Large intestine (tissue), 12 donors: ENCODE measurements at places on chromosomes 2 and 18.

- no peaks in the 10 kb centered on the region for H3K36me3 ChIP-seq
- H3K4me3 ChIP-seq, result no peak overlapping the region
- DNase-seq, result no peak
- H3K27me3 ChIP-seq, result no peaks in the 10 kb centered on the region
- H3K4me1 ChIP-seq, result peaks cover 42% of the 10 kb centered on the region
- H3K27ac ChIP-seq, result no peak overlapping the region
These were observed 39.9 kb upstream of the SMAD7 start for GRCh38 chr18:48990481-48991318.

- no peak for DNase-seq
- no peak overlapping the region for H3K4me3 ChIP-seq
- no peaks in the 10 kb centered on the region for H3K4me1 ChIP-seq
- no peak overlapping the region for H3K27ac ChIP-seq
- H3K27me3 ChIP-seq, result no peaks in the 10 kb centered on the region
- no peaks in the 10 kb centered on the region for H3K36me3 ChIP-seq
These were observed 26.6 kb downstream of the TWIST2 start for GRCh38 chr2:238874330-238875050.

- DNase-seq, result no peak
- no peak overlapping the region for H3K4me3 ChIP-seq
- no peaks in the 10 kb centered on the region for H3K36me3 ChIP-seq
- peaks cover 16% of the 10 kb centered on the region for H3K4me1 ChIP-seq
- H3K27me3 ChIP-seq, result no peaks in the 10 kb centered on the region
These were observed 549.0 kb upstream of the ID2 start for GRCh38 chr2:8132879-8133278.

DNA sequence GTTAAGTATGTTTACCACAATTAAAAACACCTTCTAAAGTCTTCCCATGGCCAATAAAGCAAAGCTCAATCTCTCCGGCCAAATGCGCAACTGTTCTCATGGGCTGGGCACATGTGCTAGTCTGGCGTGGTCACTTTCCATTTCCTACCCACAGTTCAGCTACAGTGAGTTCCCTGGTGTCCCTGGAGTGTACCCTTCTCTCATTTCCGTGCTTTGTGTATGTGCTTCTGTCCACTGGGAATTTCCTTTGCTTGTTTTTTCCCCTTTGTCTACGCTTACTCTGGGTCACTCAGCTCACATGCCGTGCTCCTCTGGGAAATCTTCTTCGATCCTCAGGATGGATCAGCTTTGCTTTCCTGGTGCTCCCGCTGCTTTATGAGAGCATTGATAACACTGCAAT is 69.6 kb upstream of the GYPC start:
- no peak overlapping the region for H3K27ac ChIP-seq
- no peak for DNase-seq
- H3K4me3 ChIP-seq, result no peak overlapping the region
- H3K27me3 ChIP-seq, result no peaks in the 10 kb centered on the region

GRCh38 chr2:70627211-70627898 is 73.7 kb upstream of the TGFA start:
- no peaks in the 10 kb centered on the region for H3K36me3 ChIP-seq
- no peak overlapping the region for H3K4me3 ChIP-seq
- no peak overlapping the region for H3K27ac ChIP-seq
- DNase-seq, result peak; percentile 17

DNA sequence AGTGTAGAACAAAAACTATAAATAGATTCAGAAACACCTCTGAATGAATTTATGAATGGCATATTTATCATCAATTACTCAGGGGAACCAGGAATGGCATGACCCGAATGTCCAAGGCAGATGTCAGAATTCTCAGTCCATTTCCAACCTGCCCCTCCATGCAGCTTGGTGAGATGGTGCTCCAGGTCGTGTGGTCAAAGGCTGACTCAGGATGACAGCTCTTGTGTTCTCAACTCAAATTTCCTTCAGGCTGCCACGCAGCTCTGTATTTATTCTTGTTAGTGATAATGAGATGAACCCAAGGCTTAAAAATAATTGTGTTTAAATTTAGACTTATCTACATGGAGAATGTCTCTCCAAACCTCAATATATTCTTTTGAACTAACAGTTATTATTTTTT is 146.9 kb downstream of the METTL4 start:
- H3K4me3 ChIP-seq, result no peak overlapping the region
- DNase-seq, result no peak
- no peak overlapping the region for H3K27ac ChIP-seq
- no peaks in the 10 kb centered on the region for H3K4me1 ChIP-seq

DNA sequence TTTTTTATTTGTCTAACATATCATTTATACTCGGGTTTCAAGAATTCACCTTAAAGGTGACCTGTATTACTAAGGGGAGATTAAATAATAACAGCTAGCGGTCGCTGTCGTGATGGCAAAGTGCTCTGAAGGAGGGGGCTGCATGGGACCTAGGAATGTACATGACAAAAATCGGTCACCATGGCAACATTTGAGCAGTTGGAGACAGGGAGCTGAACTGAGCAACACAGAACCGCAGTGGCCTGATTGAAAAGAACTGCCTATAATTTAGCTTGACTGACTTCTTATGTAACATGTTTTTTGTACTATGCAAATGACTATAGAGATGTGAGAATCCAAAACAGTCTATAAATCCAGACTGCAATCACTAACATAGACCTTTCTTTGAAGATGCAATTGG is 34.3 kb upstream of the EPHA4 start:
- no peaks in the 10 kb centered on the region for H3K36me3 ChIP-seq
- no peaks in the 10 kb centered on the region for H3K27me3 ChIP-seq
- no peak overlapping the region for H3K4me3 ChIP-seq
- no peaks in the 10 kb centered on the region for H3K4me1 ChIP-seq
- no peak for DNase-seq
- no peak overlapping the region for H3K27ac ChIP-seq

DNA sequence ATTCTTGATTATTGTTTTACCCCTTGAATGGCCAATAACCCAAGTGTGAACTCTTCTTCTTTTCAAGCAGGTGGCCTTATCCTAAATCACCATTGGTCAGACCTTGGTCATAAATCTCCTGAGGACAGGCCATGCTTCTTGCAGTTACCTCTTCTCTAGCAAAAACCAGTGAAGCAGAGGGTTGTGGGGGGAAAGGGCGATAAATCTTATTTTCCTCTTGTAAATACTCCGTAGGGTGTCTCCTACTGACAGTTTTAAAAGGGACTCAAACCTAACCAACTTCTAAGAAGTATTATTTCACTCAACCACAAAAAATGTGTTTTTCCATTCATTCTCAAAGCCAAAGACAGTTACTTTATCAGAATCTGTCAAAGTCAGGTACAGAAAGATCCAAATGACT is 168.1 kb upstream of the RMP24 start:
- no peaks in the 10 kb centered on the region for H3K27me3 ChIP-seq
- H3K4me3 ChIP-seq, result no peak overlapping the region
- DNase-seq, result no peak
- no peaks in the 10 kb centered on the region for H3K4me1 ChIP-seq
- H3K27ac ChIP-seq, result no peak overlapping the region

GRCh38 chr18:70981400-70982140 is 692.7 kb downstream of the SOCS6 start:
- no peak overlapping the region for H3K4me3 ChIP-seq
- no peak overlapping the region for H3K27ac ChIP-seq
- H3K4me1 ChIP-seq, result no peaks in the 10 kb centered on the region
- DNase-seq, result no peak
- no peaks in the 10 kb centered on the region for H3K36me3 ChIP-seq

- no peaks in the 10 kb centered on the region for H3K36me3 ChIP-seq
- H3K27ac ChIP-seq, result no peak overlapping the region
- no peaks in the 10 kb centered on the region for H3K27me3 ChIP-seq
- no peak for DNase-seq
- H3K4me1 ChIP-seq, result peaks cover 6% of the 10 kb centered on the region
These were observed 209.7 kb upstream of the COPS8 start for GRCh38 chr2:236875906-236876505.

- no peaks in the 10 kb centered on the region for H3K4me1 ChIP-seq
- H3K27ac ChIP-seq, result no peak overlapping the region
- DNase-seq, result no peak
- no peak overlapping the region for H3K4me3 ChIP-seq
- no peaks in the 10 kb centered on the region for H3K27me3 ChIP-seq
These were observed 8.8 kb downstream of the COPS9 start for GRCh38 chr2:240127191-240127750.

DNA sequence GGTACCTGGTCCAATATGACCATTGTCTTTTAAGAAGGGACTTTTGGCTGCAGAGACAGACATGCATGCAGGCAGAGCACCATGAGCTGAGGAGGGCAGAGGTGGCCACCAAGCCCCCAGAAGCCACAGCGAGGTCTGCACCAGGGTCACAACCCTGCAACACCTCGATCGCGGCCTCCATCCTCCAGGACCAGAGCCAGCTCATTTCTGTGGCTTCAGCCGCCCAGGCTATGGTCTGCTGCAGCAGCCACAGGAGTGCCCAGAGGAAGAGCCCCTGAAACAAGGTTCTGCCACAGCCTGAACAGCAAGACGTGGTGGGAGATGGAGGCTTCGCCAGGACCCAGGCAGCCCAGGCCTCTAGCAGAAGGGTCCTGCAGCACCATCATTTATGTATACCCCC is 53.9 kb downstream of the ANKMY1 start:
- H3K27me3 ChIP-seq, result no peaks in the 10 kb centered on the region
- peaks cover 5% of the 10 kb centered on the region for H3K36me3 ChIP-seq
- no peak for DNase-seq

- peaks cover 4% of the 10 kb centered on the region for H3K36me3 ChIP-seq
- H3K4me3 ChIP-seq, result no peak overlapping the region
- H3K27ac ChIP-seq, result peak overlapping the region; percentile 86
- peak; percentile 63 for DNase-seq
- H3K4me1 ChIP-seq, result peaks cover 39% of the 10 kb centered on the region
These were observed 13.7 kb downstream of the HS6ST1 start for GRCh38 chr2:128304715-128305554.

GRCh38 chr2:56714400-56714799 is 530.6 kb downstream of the CCDC85A start:
- H3K27me3 ChIP-seq, result no peaks in the 10 kb centered on the region
- no peak overlapping the region for H3K27ac ChIP-seq
- H3K4me1 ChIP-seq, result no peaks in the 10 kb centered on the region
- no peak overlapping the region for H3K4me3 ChIP-seq
- no peak for DNase-seq
- H3K36me3 ChIP-seq, result no peaks in the 10 kb centered on the region

DNA sequence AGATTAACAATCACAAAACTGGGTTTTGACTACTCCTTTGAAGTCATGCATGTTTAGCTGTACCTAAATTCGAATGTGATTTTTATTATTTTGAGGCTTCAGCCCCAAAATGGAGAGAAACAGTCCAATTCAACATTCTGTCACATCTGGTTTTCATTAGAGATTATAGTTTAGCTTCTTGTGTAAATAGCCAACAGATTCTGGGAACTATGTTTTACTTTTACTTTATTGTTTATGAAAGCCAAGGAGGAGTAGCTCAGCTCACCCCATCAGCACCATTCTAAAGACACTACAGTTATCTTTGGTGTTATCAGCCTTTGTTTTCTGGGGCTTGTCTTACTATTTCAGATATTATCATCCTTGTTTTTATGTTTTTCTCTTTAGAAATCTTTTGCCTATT is 465.0 kb upstream of the CWC22 start:
- no peak overlapping the region for H3K27ac ChIP-seq
- H3K4me3 ChIP-seq, result no peak overlapping the region
- no peaks in the 10 kb centered on the region for H3K27me3 ChIP-seq
- peak; percentile 2 for DNase-seq
- no peaks in the 10 kb centered on the region for H3K36me3 ChIP-seq
- H3K4me1 ChIP-seq, result no peaks in the 10 kb centered on the region

DNA sequence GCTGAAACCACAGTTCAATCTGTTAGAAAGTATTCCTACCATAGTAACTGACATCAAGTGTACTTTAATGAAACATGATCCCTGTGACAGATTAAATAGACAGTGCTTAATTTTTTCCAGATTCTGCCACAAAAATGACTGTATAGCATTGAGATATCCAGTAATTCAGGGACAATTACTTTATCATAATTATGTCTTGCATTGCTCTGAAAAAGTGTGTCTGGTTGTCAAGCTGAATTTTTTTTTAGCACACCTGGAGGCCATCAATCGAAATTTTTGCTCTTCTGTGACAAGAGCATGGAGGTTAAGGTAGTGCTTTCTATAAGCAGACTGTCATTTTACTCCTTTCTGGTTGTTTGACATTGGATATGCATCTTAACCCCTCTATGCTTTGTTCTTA is 1083.8 kb upstream of the NRXN1 start:
- no peak for DNase-seq
- H3K4me3 ChIP-seq, result no peak overlapping the region
- no peaks in the 10 kb centered on the region for H3K36me3 ChIP-seq
- no peaks in the 10 kb centered on the region for H3K27me3 ChIP-seq
- H3K27ac ChIP-seq, result no peak overlapping the region
- no peaks in the 10 kb centered on the region for H3K4me1 ChIP-seq

DNA sequence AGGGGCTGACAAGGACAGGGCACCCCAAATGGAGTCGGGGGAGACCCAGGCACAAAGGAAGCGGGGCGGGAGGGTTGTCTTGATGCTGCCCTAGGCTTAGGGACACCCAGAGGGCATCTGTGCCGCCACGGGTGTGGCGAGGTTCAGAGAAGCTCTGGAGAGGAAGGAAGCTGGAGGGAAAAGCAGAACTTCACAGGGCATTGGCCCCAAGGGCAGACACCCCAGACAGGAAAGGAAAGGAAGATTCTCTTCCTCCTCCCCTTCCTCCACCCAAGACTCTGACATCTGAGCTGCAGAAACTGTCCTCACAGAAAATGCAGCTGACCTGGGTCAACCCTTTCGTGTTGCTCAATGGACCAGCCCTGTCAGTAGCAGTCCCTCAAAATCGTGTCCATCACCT is 25.6 kb downstream of the DNMT3A start:
- no peak overlapping the region for H3K27ac ChIP-seq
- no peak for DNase-seq
- H3K36me3 ChIP-seq, result peaks cover 26% of the 10 kb centered on the region
- peaks cover 26% of the 10 kb centered on the region for H3K4me1 ChIP-seq
- no peaks in the 10 kb centered on the region for H3K27me3 ChIP-seq
- H3K4me3 ChIP-seq, result no peak overlapping the region
